BJ (cell line): ENCODE measurements at places on chromosomes 3 and 15. TPM values are rescaled to one million over a fixed set of nuclear protein-coding genes. Genes with fewer than 3 reads are reported as not detected.

The AADACL2 gene
- polyA plus RNA-seq = not detected in 2 replicates

- DNase-seq = no peak
Measured at GRCh38 chr3:46318207-46318927, 35.5 kb upstream of the CCR2 start.

DNA sequence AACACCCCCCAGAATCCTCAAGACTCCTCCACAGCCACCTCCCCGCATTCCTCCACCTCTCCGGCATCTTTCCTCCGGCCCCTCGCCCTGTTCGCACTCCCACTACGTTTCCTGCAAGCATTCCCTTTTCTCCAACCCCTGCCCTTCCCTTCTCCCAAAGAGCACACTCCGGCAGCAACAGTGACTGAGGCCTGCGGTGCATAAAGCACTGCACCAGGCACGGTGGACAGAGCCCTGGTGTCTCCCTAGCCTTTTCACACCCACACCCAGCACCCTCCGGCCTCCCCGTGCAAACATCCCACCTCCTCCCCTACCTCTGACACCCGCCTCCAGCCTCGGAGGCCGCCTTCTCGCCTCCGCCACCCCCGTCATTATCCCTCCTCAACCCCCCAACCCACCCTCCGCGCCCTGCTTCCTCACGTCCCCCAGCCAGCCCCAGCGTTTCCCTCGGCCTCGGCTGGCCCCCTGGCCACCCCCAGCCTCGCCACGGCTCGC is 577 bp downstream of the ZNF148 start:
- DNase-seq = no peak

DNA sequence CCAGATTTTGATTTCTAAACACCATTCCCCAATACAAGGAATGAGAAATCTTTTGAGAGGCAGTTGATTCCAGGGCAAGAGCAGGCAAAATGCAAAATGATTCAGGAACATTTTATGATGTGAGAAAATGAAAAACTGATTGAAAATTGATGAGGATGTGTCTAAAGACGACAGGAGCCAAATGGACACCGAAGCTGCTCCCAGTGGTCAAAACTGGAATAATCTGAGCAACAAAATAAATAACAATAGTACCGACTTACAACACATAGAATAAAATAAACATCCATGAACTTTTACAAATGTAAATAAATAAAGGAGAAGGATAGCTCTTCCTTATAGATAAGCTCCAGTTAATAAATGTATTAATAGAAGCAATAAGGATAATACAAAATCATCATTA is 186.8 kb downstream of the OCA2 start:
- DNase-seq = no peak

DNA sequence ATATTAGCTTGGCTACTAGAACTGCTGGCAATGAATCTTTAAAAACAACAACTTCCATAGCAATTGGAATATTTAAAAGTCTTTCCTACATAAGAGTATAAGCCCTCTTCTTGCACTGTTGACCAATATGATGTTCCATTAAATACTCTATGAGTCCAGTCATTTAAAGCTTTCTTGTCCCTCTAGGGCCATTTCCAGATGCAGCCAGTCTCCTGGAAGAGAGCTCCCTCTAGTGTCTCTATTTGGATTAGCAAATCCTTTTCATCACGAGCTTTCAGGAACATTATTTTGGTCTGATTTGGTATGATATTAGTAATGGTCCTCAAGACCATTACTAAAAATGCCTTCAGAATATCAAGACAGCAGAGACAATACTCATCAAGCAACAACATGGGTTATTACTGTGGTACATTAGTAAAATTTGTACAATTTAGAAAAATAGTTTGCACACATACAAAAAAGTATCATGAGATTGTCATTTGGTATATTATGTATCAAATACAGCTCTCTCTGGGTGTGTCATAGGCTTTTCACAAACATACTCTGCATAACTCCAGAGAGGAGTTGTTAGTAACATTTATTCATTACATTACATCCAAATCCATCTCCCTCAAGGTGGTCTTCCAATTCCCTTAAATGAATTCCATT is 101.3 kb downstream of the DPH6 start:
- DNase-seq = no peak

The MST1R gene
- 0.17 and 0.64 TPM in 2 replicates for polyA plus RNA-seq

The SLC35G2 gene
- polyA plus RNA-seq = 5.5 and 12.4 TPM in 2 replicates

GRCh38 chr3:192902549-192902948 is 15.1 kb downstream of the MB21D2 start:
- no peak for DNase-seq

DNA sequence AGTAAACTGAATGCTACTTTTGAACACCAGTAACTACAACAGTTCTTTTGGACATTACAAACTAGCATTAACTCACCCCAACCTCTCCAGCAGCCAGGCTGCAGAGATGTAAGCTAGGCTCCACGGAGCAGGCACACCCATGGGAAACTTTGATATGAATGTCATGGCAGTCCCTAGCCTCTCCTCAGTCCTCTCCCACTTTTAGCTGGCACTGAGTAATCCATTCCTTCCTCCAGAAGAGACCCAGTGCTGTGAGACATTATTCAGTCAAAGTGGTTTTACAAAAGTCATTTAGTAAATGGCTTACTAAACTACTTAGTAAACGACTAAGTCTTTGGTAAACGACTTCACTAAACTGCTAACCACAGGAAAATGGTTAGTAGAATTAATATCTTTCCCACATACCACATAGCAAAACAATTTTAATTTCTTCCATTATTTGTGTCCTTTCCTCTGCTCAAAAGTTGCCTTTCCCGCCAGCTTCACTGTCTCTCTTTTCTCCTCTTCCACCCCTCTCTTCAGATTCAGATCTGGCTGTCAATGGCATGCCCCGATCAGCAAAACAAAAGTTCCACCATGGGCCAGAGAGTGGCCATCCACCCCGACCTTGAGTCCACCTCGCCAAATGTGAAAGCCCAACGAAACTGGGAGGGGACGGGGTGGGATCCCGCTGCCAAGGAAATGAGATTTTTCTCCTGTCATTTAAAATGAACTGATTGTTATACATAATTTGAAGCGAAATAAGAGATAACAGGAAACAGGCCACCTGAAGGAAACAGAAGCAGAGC is 67.5 kb upstream of the TJP1 start:
- no peak for DNase-seq

The PRSS50 gene
- not detected in 2 replicates for polyA plus RNA-seq

The SERINC4 gene
- polyA plus RNA-seq = 0.04 TPM in 1 of 2 replicates, not detected in the other

DNA sequence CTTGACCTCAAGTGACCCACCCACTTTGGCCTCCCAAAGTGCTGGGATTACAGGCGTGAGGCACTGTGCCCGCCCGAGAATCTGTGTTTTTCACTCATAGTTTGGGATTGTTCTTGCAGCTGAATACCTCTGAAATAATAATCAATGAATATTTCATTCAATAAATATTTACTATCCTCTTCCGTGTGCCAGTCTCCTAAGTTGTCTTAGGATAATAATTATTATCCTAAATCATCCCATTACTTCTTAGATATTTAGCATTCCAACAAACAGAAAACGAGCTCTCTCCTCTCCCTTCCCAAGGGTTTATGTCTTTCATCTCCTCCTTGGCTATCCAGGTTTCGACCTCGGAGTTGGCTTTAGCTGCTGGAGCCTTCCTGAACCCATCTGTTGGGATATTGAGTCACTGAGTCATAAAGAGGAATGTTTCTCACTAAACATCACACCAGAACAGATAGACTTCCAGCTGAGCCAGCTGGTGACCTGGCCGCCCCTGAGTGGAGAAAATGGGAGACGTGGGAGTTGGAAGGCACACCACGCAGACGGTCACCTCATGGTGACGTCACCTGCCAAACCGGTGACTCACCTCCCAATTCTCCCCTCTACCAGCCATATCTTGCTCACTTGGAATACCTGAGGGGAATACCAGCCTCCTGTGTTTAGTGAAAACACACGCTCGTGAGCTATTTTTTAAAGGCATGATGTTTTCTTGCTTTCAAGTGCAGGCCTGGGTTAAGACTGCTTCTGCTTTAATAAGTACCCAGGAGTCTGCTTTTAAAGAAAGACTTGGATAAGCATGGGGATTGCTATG is 43.9 kb downstream of the BHLHE40 start:
- peak; percentile 98 for DNase-seq

DNA sequence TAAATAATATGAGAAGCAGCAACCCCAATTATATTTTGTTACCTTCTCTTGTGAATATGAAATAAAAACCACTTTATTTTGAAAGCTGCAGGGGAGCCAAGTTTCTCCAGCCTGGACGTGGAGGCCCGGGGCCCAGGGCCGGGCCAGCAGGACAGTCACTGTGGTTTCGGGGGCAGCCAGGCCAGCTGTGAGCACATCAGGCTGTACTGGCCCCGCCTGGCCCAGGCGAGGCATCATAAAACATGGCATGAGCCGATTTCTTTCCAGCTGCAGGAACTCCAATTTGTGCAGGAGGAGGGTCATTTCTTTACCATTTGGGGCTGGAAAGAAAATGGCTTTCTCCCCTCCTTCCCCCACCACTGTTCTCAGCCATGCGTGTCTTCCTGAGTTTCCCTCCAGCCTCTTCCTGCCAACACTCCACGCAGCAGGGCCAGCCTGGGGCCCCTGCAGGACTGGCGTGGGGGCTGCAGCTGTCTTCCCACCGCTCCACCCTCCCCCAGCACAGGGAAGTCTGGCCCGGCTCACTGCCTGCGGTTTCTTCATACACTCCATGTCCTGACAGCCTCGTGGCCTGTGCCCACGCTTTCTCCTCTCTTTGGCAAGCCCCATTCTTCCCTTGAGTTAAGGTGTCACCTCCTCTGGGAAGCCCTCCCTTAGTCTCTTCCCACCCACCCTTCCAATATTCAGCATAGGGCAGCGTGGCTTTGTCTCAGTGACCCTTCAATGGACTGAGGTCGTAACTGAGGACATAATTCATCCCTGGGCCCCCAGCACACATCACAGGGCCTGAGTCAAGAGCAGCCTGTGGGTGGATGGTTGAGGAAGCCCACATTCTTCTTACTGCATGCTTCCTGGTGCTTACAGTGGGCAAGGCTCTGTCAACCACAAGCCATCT is 135.8 kb downstream of the CHSY1 start:
- no peak for DNase-seq

The TJP1 gene
- 42.5 and 58.3 TPM in 2 replicates for polyA plus RNA-seq

DNA sequence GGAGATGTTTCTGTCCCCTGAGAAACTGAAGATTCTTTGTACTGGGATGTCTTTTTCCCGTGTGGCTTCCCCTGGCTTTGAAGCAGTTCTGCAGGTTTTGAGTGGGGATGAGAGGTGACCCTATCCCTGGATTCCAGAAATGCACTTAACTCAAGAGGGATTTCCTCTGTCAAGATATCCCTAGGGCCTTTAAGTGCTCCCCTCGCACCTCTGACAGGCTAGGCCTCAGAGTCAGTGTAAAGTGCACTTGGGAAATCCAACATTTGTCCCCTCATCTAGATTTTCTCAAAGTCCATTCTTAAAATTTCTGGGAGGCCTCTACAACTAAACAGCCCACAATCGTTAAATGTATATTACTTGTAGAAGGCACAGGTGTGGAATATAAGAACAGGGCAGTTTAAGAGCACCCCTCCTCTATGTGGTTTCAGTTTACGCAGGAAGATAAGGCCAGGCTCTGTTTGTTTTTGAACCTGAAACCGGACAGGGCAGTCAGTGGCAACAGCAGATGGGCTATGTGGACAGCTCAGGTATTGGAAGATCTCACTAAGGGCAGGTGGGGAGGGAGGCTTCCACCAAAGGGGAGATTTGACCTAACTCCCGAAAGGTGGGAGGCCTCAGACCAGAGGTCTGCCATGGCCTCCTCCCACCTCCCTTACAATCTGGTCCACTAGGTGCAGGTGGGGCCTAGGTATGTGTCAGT is 4.8 kb downstream of the C3orf52 start:
- DNase-seq = no peak

DNA sequence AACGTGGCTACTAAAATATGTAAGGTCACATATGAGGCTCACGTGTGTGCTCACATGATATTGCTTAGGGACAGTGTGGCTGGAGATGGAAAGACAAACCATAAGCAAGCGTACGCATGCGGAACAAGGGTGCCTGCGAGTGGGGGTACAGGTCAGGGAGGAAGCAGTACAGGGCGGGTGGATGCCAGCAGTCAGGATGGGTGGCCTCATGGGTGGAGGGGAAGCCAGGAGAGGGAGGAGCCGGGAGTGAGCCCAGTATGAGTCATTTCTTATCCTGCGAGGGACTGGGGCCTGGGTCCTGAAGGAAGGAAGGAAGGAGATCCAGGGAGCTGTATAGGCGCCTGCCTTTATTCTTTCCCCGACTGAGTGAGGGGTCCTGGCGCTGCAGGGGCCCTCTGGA is 42.0 kb upstream of the CGNL1 start:
- no peak for DNase-seq

DNA sequence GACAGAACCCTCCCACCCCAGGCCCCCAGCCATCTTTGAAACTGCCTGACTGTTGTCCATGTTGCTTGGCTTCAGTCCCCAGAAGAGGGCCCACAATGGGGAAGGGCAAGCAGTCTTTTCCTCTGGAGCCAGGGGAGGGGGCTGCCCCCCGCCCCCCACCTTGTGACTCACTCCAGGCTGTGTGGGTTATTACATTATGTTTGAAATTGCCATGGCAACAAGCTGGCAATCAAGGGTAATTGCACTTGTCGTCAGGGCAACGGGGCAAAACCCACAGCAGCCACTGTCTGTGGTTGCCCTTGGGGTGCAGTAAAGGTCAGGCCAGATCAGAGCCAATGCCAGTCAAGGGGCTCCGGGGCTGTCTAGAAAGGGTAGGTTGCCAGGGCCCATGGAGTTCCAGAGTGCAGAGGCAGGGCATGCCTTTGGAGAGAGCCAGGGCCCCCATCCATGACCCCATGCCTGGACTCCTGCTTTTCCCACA is 3.1 kb upstream of the CAMKV start:
- no peak for DNase-seq

The ANKRD63 gene
- polyA plus RNA-seq = not detected in 2 replicates

DNA sequence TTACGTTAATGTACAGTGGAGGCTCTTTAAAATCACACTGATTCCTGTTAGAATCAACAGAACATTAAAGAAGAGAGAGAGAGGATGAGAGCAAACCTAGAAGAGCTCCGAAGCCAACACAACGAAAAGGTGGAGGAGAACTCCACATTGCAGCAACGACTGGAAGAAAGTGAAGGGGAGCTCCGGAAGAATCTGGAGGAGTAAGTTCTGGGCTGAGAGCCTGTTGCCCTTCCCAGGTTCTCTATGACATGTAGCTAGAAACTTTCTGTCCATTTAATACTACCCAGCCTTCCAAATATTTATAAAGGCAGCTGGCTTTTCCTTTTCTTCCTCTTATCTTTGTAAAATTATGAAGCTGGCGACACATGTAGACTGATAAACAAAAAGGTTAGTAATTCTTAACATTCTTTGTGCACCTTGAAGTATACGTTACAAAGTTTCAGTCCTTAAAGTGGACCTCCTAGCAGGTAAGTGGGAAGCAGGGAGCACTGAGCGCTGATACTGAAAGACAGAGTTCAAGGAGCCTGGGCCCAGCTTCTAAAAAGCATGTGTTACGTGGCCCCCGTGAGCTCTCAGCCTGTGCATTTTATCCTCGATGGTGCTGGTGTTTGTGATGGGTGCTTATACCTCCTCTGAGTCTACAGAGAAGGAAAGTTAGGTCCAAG is 75.9 kb downstream of the CGNL1 start:
- DNase-seq = no peak

The RNU5B-1 gene
- not detected in 2 replicates for polyA plus RNA-seq

The NAALADL2 gene
- 3.6 and 8.1 TPM in 2 replicates for polyA plus RNA-seq

The ITPKA gene
- 0.44 and 0.59 TPM in 2 replicates for polyA plus RNA-seq

GRCh38 chr15:47824147-47824546 is 106.8 kb downstream of the SEMA6D start:
- DNase-seq = no peak

The ZDHHC23 gene
- 2.1 and 2.5 TPM in 2 replicates for polyA plus RNA-seq

GRCh38 chr3:195182470-195182795 is 88.5 kb downstream of the XXYLT1 start:
- no peak for DNase-seq
